Spinal cord (tissue), 10 donors: ENCODE measurements at places on chromosomes 12 and 14.
A peak's percentile ranks its signal among the peaks of the same experiment; 100 is the strongest.

GRCh38 chr12:10191865-10192264, 13.0 kb downstream of the TMEM52B start:
- peak; percentile 10 for DNase-seq

GRCh38 chr12:117024961-117025480, 74.2 kb downstream of the TESC start:
- DNase-seq: no peak

- no peak for DNase-seq
Observed at GRCh38 chr12:21453312-21453852, 15.9 kb downstream of the PYROXD1 start.

DNA sequence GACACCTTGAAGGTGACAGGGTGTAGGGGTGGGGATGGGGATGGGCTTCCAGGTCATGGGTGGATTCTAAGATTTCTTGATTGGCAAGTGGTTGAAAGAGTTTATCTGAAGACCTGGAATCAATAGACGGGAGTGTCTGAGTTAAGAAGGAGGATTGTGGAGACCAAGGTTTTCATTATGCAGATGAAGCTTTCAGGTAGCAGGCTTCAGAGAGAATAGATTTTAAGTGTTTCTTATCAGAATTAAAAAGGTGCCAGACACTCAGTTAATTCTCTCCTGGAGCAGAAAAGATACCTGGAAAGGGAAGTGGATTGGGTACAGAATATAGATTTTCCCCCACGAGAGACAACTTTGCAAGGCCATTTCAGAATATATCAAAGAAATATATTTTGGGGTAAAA, 211.7 kb upstream of the PRICKLE1 start:
- no peak for DNase-seq

- no peak for DNase-seq
Observed at GRCh38 chr12:24197532-24197931, 248.1 kb upstream of the SOX5 start.

- no peak for DNase-seq
Observed at GRCh38 chr14:85471156-85471555, 58.8 kb upstream of the FLRT2 start.
